Caudate nucleus (tissue), 63 donors: ENCODE measurements at places on chromosomes 1 and 21.

GRCh38 chr1:119253366-119253765 lies 112.9 kb upstream of the WARS2 start:
- no peak for DNase-seq

- DNase-seq: no peak
Observed at GRCh38 chr1:63874278-63874880, 100.6 kb downstream of the ROR1 start.

GRCh38 chr1:11746092-11746491 lies 10.2 kb downstream of the AGTRAP start:
- DNase-seq: no peak

- no peak for DNase-seq
Observed at GRCh38 chr1:230113593-230114236, 46.7 kb downstream of the GALNT2 start.

- DNase-seq: no peak
Observed at GRCh38 chr1:235710687-235711086, 61.1 kb upstream of the GNG4 start.

GRCh38 chr21:44569861-44570517 lies 3.5 kb upstream of the KRTAP10-4 start:
- DNase-seq: no peak

DNA sequence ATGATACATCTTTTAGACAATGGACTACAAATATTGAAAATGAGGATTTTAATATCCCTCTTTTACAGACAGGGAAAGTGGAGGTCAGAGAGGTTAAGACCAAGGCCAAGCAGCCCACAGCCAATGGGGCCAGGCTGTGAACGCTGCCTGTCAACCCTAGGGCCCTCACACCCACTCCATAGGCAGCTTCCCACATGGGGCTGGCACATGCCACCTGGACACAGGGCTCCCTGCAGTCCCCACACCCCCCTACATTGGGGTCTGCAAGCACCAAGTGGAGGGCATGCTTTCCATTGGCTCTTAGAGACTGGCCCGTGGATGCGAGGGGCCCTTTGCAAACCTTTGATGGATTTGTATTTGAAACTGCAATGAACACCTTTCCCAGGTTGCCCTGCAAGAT lies 348.5 kb upstream of the VAMP3 start:
- DNase-seq: no peak

- no peak for DNase-seq
Observed at GRCh38 chr1:85801520-85801919, 93.3 kb upstream of the ZNHIT6 start.

DNA sequence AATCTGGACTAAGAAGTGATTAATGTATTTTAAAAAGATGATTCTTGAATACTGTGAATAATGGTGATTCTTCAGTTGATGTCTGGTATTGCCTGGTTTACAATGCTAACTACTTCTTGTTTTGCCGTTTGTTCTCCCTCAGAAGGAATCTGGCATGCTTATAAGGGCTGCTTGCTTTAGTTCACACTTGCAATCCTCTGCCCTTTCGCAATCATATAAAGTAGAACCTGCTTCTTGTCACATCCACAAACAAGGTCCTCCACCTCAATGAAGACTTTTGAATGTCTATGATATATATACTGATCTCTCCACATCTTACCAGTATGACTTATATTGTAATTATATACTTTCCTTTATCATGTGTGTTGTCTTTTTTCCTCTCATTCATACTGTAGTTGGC lies 92.6 kb downstream of the ADGRL4 start:
- DNase-seq: no peak

- no peak for DNase-seq
Observed at GRCh38 chr1:14940285-14940870, 213.2 kb upstream of the TMEM51 start.

DNA sequence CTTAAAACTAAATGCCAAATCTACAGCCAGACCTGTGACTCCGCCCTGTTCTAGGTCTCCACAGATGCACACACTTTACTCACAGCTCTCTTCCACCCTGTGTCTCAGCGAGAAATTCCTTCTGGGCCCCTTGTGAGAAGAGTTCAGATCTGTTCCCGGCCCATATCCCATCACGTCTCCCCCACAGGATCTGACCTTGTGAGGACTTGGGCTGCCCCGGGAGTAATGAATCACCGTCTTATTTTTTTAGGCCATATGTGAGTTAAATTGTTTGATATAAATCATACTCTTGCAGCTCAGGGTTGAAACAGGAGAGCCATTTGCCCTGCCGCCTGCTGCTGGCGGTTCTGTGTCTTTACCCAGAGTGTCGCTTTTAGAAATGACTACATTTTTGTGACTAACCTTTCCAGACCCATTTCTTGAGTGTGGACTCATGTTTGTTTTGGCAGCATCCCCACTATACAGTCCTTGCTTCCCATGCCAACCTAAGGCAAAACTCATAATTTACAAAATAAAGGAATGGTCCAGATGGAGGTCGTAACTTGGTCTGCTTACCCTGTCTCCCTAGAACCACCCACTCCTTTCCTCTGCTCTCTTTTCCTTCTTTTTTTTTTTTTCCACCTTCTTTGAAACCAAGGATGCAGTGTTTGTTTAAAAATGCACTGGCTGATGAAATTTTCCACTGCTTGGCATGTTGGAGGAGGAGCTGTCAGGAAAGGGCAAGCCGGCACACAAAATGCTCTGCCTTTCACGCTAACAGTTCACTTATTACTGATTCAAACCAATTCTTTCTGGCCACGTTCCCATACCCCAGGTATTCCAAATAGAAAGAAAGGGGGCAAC lies 98.0 kb upstream of the C1orf105 start:
- no peak for DNase-seq

GRCh38 chr1:217525773-217526490 lies 105.0 kb downstream of the GPATCH2 start:
- no peak for DNase-seq

- no peak for DNase-seq
Observed at GRCh38 chr1:159951551-159951950, 2.5 kb downstream of the SLAMF9 start.

- DNase-seq: no peak
Observed at GRCh38 chr1:64814427-64814826, 69.6 kb downstream of the RAVER2 start.

DNA sequence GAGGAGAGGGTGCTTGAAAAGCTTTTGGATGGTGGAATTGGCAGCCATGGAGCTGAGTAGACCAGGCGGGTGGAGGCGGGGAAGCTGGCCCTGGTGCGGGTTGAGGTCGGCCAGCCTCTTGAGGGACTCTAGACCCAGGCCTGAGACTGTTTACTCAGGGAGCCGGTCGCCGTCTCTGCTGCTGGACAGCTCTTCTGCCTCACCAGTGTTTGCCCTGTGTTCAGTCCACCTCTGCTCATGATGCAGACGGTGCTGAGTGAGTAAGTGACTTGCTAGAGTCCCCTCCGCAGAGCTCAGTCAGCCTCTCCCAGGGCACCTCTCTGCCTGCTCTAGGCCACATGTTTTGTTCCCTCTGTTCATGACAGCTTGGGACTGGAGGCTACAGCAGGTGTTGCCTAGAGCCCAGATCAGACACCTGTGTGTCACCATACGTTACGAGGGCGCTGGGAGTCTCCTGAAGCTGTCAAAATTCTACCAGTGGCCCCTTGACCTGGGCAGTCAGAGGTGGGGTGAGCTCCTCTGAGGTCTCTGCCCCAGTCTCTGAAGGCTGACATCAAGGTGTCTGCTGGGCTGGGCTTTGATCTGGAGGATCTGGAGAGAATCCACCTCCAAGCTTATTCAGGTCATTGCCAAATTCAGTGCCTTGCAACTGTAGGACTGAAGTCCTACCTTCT lies 73.5 kb upstream of the WNT4 start:
- DNase-seq: no peak

- DNase-seq: peak; percentile 47
Observed at GRCh38 chr1:227766015-227766634, 30.9 kb downstream of the SNAP47 start.

DNA sequence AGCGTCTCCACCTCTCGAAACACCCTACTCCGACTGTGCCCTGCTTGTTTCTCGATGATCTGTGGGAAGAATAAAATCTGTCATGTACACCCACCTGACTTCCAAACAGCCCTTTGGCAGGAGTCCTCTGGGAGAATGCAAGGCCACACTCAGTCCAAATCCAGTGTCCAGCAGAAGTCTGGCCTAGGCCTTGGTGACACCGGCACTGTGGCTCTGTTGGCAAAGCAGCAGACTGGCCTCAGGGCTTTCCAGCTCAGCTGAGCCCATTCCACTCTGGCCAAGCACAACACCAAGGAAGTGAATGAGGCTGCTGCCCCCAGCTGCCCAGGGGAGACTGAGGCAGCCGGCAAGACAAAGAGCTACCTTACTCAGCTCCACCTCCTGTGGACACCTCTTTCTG lies 25.1 kb upstream of the KNCN start:
- no peak for DNase-seq

- no peak for DNase-seq
Observed at GRCh38 chr1:165595246-165595938, 35.6 kb upstream of the MGST3 start.

DNA sequence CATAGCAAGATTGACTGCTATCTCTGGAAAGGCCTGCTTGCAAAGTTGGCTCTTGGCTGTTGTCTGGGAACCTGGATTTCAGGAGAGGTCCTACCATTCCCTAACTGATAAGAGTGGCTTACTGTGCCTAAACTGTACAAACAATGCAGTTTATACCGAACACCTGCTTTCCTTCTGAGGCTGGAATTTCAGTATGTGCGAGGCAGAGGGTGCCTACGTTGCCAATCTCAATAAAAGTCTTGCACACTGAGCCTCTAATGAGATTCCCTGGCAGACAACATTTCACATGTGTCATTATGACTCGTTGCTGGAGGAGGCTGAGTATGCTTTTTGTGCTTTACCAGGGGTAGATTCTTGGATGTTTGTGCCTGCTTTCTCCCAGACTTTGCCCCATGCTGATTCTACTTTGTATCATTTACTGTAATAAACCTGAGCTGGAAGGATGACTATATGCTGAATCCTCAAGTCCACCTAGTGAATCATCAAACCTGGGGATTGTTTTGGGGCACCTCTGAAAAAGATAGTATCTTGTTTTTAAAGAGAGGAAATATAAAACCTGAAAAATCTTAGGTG lies 58.9 kb upstream of the GNG4 start:
- DNase-seq: no peak

DNA sequence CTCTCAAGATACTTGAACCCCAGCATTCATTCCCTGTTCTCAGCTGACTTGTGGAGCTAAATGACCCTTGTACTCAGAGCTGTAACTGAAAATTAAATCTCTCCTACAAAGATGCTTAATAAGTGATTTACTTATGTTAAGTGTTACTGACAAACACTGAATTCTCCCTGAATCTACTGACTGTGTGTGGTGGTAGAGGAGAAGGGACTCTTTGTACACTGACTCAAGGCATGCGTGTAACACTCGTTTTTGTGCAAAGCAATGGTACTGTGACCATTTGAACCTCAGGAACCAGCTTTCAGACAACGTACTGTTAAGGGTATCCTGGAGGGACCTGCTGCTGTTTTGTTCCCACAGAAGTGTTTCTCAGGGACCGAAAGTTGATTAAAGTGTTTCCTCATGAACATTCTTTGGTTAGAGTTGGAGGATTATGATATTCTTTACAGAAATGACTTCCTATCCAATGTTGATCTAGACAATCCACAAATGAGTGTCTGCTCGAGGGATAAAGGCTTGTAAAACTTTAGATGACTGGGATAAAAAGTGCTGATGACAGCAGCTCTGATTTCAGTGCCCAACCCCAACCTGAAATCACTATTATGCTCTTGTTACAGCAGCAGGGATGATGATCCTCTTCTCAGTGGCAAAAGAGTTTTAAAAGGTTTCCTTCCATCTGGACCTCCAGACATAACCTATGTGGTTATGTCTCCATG lies 12.8 kb downstream of the RGL1 start:
- no peak for DNase-seq

DNA sequence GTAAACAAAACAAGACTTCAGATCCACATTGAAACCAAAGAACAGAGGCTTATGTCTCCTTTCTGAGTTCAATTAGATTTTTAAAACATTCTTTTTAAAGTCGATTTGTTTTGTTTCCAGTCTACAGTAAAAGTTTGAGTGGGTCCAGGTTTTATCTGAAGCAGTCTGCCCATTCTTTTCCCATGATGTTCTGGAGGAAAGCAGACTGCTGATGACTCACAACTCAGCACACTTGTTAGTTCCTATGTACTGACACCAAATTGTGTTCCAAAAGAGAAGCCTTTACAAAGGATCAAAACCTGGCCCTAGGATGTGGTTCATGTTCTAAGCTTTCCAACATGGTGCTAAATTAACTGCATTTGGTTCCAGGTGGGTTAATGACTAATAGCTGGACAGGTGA lies 11.4 kb upstream of the CCN1 start:
- no peak for DNase-seq

GRCh38 chr1:165828103-165828668 lies 772 bp downstream of the UCK2 start:
- DNase-seq: no peak

- DNase-seq: peak; percentile 29
Observed at GRCh38 chr1:22850681-22851080, 122.0 kb downstream of the LACTBL1 start.

- DNase-seq: no peak
Observed at GRCh38 chr1:16116625-16117024, 39.2 kb downstream of the EPHA2 start.

DNA sequence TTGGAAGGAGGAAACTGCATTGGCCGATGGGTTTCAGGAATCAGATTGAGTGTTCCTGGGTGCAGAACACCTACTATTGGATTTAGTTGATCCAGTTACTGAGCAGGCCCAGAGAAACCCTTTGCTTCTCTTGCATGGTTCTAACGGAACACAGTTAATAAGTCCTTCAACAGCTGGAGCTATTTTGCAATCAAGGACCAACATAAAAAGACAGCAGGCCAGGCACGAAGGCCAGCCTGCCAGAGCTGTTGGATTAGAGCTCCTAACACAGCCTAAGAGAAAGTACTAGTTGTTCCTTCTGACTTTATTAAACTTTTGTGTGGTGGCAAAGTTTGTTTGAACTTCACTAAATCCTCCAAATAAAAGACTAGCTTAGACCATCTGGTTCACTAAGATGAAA lies 148.0 kb upstream of the LMO4 start:
- no peak for DNase-seq

DNA sequence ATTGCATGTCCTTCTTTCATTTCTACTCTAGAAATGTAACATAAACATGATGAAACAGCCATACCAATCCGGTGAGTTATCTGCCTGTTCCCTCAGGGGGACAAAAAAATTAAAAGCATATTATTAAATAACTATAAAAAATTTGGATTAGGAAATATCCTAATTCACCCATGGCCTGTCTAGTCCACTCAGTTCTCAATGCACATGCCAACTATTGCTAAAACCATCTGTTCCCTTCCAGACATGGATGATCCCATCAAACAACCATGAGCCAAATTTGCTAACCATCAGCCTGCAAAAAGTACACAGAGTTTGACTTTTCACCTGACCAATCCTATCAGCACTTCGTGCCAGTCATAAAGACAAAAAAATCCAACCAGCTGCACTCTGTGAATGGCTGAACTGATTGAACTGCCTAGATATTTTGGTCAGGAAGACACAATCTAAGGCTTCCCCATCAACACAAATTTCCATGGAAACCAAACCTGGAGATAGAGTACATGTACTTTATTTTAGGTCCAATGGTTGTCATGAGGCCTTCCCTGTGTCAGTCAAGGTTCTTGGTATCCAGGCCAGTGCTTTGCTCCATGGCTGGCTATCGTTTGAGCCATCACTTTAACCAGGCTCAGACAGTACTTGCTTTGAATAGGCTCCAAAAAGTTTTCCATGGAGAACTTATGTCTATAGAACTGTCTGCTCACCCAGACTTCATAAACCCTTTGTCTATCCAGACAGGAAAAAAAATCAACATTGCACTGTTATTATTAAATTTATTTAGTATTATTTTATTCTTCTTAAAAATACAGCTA lies 570.8 kb downstream of the LTN1 start:
- DNase-seq: no peak
